NCI-H1436 (cell line): ENCODE measurements at places on chromosomes 5 and 9.
A peak's percentile ranks its signal among the peaks of the same experiment; 100 is the strongest.

- no peak for DNase-seq
Observed at GRCh38 chr5:127451096-127451495, 66.3 kb upstream of the PRRC1 start.

DNA sequence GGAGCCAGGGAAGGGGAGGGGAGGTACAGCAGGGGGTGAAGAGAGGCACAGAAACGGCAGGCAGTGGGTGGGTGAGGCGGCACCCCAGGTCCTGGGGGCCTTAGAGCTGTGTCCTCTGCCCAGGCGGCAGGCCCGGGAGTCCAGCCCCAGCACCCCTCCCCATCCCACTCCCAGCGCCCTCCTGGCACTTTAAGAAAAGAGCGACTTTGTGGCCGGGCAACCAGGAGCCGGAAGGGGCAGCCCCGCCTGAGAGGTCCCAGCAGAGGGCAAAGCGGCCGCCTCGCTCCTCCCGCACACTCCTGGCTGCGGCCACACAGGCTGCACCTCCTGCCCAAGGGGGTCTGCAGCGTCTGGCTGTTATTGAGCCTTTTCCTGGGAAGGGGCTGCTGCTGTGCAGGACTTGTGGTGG, 42.6 kb downstream of the NACC2 start:
- DNase-seq = no peak

GRCh38 chr5:94467954-94468930, 150.2 kb downstream of the KIAA0825 start:
- DNase-seq = peak; percentile 32

- DNase-seq = no peak
Observed at GRCh38 chr5:72951671-72952468, 4.0 kb upstream of the FCHO2 start.

DNA sequence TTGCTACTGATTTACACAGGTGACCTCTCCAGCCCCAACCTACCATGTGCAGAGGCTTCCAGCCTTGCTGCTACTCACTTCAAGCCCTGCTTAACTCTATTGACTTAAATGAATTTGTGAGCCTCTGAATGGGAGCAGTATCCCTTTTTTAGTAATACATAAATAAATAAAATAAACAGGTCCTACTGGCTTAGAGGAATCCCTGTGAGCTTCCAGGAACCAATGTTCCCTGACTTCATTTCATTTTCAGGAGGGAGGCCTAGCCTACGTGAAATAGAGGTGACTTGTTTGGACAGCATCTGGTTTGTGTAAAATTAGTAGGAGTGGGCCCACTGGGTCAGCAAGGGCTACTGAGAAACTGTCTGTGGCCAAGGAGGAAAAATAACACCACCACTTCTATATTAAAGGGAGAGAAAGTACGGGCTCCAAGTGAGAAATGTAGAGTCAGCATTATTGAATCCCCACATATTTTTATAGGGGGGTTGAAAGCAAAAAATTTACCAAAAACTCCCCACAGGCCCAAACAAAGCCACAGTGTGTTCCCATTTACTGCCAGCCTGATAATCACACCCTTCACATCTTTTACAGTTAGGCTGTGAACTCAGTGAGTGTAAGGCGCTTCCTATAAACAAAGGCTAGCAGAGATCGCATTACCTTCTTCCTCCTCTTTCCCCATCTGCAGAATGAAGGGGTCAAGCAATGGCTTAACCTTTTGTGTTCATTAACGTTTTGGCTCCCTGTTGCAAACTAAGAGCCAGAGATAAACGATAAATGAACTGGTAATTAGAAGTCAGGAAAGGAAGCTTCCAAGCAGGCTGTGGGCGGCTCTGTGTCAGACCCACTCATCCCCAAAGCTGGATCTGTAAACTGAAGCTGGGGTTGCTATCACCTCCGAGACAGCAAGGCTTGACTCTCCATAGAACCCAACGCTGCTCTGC, 138.8 kb upstream of the LIFR start:
- no peak for DNase-seq

- no peak for DNase-seq
Observed at GRCh38 chr9:25537808-25538207, 140.4 kb downstream of the TUSC1 start.

- no peak for DNase-seq
Observed at GRCh38 chr5:160968480-160968879, 116.5 kb upstream of the ATP10B start.

GRCh38 chr5:172319708-172320441, 36.3 kb upstream of the UBTD2 start:
- DNase-seq = no peak

GRCh38 chr5:132469380-132470009, 21.1 kb downstream of the IRF1 start:
- no peak for DNase-seq

DNA sequence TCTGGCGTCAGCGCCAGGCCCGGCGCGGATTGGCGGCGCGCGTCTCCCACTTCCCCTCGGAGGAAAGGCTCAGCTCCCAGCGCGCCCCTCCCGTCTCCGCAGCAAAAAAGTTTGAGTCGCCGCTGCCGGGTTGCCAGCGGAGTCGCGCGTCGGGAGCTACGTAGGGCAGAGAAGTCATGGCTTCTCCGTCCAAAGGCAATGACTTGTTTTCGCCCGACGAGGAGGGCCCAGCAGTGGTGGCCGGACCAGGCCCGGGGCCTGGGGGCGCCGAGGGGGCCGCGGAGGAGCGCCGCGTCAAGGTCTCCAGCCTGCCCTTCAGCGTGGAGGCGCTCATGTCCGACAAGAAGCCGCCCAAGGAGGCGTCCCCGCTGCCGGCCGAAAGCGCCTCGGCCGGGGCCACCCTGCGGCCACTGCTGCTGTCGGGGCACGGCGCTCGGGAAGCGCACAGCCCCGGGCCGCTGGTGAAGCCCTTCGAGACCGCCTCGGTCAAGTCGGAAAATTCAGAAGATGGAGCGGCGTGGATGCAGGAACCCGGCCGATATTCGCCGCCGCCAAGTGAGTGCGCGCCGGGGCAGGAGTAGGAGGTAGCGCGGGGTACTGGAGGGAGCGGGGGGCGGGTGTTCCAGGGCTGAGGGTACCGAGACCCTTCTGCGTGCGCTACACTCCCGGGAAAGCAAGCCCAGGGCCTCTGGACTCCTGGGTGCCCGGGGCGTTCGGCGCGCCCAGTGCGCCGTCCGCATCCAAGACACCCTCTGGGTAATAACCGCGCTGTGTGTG, at the start of gene MSX2:
Gene MSX2 (plus strand): TSS at position 99 of the 777 bp plus-strand sequence. CDS start 78 bp downstream, at position 177.
- no peak for DNase-seq

DNA sequence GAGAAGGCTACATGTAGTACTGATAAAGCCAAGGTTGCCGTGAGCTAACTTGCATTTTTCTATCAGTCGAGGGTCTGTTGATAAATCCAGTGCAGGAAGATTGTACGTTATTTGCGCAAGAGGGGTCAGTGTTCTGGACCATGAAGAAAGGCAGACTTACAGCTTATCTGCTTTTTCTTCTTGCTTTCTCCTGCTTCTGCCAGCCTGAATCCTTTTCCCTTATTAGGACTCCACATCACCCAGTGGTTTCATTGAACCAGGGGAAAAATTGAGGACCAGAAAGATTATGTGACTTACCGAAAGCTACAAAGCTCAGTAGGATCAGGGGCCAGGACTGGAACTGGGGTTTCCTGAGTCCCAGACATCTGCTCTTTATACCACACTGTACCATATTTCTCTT, 534.6 kb upstream of the BRINP1 start:
- no peak for DNase-seq

DNA sequence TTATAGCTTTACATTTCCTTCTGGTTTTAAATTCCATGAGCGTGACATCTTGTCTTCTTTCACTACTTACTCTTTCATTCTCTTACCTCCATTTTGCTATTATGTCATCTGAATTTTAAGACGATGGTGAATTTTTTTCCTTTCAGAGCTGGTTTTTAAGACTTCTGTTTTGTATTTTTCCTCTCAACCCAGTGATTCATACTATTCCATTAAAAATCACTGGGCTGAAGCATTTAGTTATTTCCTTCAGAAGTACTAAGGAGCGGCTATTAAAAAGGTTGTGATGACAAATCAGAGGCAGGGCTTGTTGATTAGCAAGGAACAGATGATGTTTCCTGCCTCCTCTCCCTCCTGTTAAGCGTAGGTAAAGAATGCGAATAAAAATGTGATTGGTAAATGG, 16.5 kb downstream of the AGXT2 start:
- no peak for DNase-seq

DNA sequence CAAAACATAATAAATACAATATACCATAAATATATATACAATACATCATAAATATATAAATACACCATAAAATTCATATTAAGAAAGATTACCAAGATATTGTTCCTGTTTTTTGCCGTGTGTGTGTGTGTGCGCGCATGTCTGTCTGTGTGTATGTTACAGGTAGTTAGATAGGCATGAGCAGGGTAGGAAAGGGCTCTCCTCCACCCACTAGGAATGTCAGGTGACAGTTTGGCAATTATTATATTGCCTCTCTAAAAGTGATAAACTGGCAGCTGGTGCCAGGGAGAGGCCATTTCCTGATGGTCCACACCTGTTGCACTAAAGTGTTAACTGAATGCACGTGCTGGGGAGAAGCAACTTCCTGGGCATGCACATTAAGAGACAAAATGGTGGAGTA, 232.8 kb downstream of the ADAMTS6 start:
- no peak for DNase-seq

- DNase-seq = no peak
Observed at GRCh38 chr9:20610591-20610990, 11.7 kb downstream of the MLLT3 start.

GRCh38 chr5:81787474-81788242, 36.8 kb upstream of the SSBP2 start:
- DNase-seq = no peak

DNA sequence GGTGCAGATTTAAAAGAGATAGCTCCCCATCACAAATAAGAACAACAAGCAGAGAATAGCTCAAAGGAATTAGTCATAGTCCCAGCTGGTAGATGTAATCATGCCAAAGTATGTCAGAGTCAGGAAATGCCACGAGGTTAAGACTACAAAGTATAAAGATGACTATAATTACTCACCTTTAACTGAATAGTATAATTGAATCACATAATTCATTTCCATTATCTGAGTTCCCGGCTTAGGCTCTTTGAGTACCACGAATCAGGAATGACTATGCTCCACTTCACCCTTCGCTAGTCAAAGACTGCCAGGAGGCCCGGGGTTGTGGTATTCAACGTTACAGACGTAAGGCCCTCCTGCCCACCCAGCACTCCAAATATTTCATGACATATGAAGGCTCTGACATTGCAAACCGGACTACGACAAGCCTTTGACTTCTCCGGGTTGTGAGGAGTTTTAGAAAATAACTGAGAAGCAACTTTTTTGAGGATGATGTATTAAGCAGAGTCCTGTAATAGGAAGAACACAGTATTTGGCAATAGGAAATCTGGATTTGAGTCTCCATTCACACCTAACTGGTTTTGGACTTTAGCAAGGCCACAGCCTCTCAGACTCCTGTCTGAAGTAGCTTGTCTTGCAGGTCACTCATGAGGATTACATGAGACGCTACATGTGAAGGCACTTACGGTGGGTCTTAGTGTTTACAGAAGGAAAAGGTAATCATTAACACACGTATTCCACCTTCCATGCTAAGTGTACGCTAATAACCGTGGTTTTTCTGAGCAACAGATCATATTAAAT, 64.6 kb downstream of the ENC1 start:
- DNase-seq = peak; percentile 30
